ENCODE measurements at places on chromosomes 4 and X.

- no peak for DNase-seq
These were observed 55.3 kb upstream of the CXorf51B start for GRCh38 chrX:146754268-146754667.

DNA sequence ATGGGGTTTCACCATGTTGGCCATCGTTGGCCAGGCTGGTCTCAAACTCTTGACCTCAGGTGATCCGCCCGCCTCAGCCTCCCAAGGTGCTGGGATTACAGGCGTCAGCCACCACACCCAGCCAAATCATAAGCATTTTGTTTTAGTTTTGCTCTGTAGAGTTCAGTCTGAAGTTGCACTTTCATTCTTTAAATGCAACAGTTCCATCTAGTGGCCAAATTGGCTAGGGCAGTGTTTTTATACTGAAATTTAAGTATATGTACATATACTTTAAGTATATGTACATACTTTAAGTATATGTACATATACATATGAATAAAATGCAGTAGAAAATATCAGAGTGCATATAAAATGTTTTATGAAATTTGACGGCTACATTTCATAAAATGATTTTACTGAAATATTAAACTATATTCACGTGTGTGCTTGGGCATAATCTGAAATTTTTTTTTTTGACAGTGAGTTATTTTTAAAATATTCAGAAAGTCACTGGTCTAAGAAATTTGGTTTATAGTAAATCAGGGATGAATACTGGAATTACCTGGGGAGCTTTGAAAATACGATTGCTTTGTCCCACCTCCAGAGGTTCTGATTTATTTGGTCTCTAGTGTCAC is 145.5 kb downstream of the NWD2 start:
- no peak for DNase-seq

DNA sequence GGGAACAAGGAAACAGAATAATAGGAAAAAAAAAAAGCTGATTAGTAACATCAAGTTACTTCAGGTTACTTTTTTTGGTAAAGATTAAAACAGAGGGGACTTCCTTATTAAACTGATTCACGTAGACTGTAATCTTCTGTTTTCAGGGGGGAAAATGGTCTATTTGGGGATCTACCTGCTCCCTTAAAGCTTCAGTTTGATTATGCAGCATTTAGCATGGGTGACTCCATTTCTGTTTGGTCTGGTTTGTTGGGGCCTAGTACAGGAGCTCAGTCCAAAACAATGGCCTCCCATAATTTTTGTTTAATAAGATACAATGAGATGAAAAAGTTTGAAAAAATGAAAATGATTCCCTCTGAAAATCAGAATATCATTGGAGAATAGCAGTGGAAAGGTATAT is 34.6 kb downstream of the TEC start:
- DNase-seq, result no peak

DNA sequence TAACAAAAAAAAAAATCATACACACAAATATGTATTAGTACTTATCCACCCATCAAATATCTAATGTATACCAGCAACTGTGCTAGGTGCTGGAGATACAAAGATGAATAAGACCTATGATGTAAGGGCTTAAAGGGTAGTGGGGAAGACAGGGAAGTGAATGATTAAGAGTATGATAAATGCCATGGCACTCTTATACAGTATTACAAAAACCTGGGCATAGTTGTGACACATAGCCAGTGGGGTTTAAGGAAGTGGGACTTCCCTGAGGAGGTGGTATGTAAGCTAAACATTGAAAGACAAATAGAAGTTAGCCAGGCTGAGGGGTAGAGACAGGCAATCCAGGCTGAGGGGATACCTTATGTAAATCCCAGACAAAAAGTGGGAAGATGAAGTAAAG is 23.5 kb downstream of the CHM start:
- DNase-seq, result no peak

GRCh38 chr4:56197387-56197786 is 189.9 kb downstream of the AASDH start:
- no peak for DNase-seq

GRCh38 chrX:1207496-1208025 is 4.9 kb downstream of the CRLF2 start:
- DNase-seq, result no peak

- no peak for DNase-seq
These were observed 16.2 kb downstream of the PRKX start for GRCh38 chrX:3697220-3697684.

- DNase-seq, result no peak
These were observed 308.2 kb downstream of the KLHL13 start for GRCh38 chrX:117808426-117808825.

DNA sequence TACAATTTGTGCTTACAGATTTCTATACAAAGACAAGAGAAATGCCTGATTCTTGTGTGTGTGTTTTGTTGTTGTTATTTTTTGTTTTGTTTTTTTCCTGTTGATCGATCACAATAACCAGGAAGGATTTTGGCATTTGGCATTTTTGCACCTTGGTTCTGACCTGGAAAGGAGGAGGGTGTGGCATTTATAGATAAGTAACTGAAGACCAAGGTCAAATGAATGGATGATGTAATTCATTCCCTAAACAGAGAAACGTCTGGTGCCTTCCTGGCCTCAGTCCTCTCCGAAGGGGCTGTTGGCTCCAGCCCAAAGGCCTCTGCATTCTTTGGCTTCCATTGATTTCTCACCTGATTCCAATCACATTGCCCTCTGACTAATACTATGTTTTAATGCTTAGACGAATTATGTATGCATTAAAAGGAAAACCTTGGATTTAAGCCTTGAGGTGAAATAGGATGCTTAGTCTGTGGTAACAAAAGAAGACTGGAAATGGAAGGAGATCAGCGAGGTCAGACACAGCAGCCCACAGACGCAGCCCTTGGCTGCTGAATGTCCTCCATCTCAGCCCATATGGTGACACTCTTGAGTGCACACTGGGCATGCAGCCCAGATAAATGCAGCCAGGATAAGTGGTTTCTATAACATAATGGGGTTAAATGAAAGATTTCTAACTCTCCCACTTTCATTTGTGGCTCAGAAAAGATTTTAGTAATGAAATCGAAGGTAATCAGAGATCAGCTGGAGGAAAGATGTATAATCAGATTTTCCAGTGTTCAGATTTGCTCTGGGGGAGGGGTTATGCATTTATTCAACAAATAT is 60.5 kb upstream of the TRIM2 start:
- DNase-seq, result no peak

DNA sequence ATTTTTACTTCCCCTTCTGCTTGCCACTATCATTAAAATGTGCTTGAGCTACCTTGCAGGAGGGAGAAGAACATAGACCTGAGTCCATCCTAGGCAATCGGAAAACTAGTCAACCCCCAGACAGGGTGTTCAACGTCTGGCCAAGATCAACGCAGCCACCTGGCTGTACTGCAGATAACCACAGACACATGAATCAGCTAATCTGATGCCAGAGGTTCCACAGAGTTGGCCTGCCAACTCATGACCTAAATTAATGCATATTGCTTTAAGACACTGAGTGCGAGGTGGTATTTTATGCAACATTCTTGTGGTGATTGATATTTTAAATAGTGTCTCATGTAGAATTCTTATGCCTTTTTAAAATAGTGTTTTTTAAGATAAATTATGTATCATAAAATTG is 1283.8 kb upstream of the PABPC4L start:
- no peak for DNase-seq

GRCh38 chrX:18468599-18468998 is 43.2 kb downstream of the CDKL5 start:
- DNase-seq, result no peak

GRCh38 chrX:12987900-12988594 is 13.1 kb downstream of the TMSB4X start:
- no peak for DNase-seq

GRCh38 chr4:20326460-20326859 is 74.8 kb downstream of the SLIT2 start:
- DNase-seq, result no peak

GRCh38 chrX:72296991-72297390 is 8.7 kb downstream of the CITED1 start:
- DNase-seq, result no peak

- DNase-seq, result no peak
These were observed 148.7 kb upstream of the RASGEF1B start for GRCh38 chr4:81620442-81620841.

GRCh38 chr4:169305173-169305572 is 34.4 kb upstream of the SH3RF1 start:
- no peak for DNase-seq

- no peak for DNase-seq
These were observed 1212.2 kb upstream of the TENM3 start for GRCh38 chr4:181030961-181031360.

Measured in amniotic stem cell (primary cell).